ENCODE measurements at places on chromosomes 5 and 9.

DNA sequence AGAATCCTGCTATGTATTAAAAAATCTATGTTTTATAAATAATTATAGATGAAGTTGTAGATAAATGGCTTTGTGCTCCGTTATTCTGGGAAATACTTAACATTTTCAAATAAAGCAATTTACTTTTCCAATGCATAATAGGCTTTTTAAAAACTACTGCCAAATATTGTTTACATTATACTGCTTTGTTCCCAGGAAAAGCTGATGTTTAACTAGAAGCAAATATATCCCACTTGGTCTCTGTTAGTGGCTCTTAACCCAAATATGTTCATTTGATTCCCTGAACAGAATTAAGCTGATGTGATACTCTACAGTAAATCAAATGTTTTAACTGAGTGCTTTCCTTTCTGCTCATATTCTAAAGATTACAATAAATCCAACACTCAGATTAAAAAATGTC lies 326.3 kb downstream of the SLCO4C1 start:
- DNase-seq: no peak

DNA sequence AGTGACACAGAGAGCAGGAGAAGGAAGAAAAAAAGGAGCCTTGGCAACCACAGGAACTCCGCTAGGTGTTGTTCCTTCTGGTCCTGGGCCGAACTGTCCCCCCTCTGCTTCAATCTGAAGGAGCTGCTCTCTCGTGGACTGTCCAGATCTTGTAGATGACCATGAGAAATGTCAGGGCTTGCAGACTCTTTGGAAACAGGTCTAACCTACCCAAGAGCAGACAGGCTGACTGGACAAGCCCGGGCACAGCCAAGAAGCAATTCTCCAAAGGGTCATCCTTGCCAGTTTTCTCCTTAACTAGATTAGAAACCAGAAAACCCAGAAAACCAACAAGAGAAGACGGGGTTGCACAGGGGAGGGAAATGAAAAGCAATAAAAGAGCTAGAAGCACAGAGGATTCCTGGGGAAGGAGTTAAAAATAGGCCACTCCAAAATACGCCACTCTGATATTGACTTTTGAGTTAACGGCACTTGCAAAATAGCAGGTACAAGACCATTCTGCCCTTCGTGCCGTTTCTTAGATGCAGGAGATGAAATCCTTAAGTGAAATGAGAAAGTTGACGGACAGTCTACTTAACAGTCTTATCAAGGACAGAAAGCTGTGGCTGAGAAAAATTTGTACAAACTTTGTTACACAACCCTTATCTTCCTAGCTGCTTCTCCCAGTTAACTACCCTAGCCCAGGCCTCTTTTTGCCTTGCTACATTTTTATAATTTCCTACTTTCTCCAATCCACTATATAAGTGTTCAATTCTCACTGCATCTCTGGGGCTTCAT lies 5.8 kb downstream of the GCNT4 start:
- DNase-seq: no peak

DNA sequence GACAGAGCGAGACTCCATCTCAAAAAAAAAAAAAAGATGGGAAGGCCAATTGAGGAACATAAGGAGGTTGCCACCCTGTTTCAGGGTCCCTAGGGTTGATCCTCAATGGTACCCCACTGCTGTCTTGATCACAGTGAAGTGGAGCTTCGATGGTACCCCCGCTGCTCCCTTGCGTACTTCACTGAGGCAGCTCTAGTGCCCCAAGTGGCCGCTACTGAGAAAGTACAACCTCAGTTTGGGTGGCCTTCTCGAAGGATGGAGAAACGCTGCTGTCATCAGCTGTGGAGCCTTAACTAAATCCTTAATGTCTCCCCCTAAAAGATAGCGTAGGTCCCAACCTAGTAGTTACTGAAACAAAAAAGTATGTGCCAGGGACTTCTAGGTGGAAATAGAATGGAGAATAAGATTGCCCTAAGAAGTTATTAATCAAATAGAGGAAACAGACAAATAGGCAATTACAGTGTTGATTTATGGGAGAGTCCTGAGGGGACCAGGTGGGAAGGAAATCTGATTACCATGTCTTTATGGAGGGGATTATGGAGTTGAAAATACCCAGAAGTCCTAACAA lies 6.3 kb downstream of the TESK1 start:
- no peak for DNase-seq

DNA sequence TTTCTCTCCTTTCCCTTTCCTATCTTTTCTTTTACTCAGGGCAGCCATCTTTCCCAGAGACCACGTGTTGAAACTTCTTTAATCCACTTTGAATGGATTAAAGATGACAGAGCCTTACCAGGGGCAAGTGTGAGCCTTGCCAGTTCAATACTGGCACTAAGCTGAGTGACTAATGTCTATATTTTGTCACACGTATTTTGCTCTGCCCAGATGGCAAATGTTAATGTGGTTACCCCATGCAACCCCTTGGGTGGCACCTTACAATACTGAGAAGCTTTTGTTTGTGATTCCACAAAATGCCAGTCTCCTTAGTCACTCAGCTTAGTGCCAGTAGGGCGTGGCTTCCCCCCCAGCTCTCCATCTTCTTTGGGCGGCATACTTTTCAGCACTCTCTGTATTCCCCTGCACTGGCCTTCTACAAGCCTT lies 24.8 kb downstream of the ANXA1 start:
- peak; percentile 38 for DNase-seq

DNA sequence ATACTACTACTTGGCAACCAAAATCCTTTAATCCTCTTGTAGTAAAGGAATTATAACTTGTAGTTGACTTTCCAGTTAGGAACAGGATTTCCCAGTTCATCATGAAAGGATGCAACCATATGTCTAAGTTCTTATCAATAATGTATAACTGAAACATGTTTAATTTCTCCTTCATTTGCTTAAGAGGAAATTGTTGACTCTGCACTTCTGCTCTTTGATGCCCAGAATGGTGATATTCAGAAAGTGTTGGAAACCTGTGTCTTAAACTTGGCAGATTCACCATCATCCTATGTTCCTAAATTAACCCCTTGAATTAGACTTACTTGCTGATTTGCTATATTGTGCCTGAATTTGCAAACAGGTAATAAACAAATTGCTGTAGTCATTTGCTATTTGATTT lies 201.5 kb downstream of the PTPRD start:
- no peak for DNase-seq

GRCh38 chr5:130568791-130569190 lies 596.3 kb downstream of the HINT1 start:
- no peak for DNase-seq

All from SJCRH30 (cell line).